HS-5 (cell line): ENCODE measurements at places on chromosomes 16 and 17.

DNA sequence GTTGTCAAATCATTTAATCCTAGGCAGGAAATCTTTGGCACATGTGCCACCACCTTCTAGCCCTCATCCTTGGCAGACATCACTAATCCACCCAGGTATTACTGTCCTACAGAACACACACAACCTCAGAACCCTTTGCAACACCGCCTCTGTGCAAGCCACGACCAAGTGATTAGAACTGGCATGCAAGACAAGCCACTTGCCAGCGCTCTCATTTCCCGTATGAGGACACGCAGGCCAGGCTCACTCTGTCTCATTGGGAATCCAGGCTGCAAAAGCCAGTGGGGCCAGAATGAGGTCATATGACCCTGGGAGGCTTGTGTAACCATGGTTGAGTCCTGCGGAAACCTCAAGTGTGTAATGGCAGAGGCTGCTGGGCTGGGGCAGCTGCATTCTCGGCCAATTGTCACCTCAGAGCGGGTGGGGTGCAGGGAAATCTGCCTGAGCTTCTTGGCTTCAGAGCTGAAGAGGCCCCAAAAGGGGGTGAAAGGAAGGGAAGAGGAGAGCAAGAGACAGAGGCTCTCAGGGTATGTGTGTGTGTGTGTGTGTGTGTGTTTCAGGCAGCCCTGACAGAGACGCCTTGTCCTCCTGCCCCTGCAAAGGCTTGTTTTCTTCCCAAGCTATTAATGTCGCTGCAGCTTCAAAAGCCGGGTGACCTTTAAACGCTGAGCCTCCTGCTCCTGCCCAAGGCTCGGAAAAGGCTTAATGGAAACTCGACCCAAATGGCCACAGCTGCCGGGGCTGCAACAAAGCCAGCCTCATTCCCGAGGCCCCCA lies 43.2 kb upstream of the MRPS23 start:
- DNase-seq: peak; percentile 97

DNA sequence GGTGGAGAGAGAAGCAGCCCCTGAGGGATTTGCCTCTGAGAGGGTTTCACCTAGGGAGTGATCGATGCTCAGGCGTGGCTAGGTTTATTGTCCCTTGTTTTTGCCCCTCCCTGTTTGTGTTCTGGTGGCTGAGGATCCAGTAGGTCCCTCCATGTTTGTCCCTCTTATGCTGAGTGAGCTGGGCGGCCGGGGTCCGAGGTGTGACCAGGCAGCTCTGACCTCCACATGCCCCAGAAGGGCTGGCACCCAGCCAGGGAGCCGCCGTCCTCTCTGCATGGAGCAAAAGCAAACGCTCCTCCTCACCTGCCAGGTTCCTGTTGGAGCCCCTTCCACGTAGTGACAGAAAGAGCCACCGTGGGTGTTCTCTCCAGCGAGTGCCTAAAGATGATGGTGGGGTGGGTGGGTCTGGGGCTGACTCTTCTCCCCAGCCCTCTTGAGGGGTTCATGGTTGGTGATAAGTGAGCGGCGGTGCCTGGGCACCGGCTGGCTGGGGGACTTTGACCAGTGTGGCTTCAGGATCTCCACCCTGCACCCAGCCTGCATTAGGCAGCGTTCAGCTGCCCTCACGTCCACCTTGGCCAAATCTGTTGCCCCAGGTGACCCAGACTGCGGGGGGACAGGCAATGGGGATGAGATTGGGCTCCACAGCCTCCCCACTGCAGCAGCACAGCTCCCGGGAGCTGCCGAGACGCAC lies 14.1 kb upstream of the NUDT16L1 start:
- no peak for DNase-seq

- DNase-seq: no peak
Observed at GRCh38 chr16:74846714-74847113, 72.1 kb upstream of the FA2H start.

GRCh38 chr16:11248133-11248532 lies 7.9 kb downstream of the SOCS1 start:
- DNase-seq: no peak

GRCh38 chr17:45429339-45430005 lies 3.2 kb downstream of the ARHGAP27 start:
- DNase-seq: no peak

- no peak for DNase-seq
Observed at GRCh38 chr16:4106516-4106915, 9.7 kb downstream of the ADCY9 start.

DNA sequence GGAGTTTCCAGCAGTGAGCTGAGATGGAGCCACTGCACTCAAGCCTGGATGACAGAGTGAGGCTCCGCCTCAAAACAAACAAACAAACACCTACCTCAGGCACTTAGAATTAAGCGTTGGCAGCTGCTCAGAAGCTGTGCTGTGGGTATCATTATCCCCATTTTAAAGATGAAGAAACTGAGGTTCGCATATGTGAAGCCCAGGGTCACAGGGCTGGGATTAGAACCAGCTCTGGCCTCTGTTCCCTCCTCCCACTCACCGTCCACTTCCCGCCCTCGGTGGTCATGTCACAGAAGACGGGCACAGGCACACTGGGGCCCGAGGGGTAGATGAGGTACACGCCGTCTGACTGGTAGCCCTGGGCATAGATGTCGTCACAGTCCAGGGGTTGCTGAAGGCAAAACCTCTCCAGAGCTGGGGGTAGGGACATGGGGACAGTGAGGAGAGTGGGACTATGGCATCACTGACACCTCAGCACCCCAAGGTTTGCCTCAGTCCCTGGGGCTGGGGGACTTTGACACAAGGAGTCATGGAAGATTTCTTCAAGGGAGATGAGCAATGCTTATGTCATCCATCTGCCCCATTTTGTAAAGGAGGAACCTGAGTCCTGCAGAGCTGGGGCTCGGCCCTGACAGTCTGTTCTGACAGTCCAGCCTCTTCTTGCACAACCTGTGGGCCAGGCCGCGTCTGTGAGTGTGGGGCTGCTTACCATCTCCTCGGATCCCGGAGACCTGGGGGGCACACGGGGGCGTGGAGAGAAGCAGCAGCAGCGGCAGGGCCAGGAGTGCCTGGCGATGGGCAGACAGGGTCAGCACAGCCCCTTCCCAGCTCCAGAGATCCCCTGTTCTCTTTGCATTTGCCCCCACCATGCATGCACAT lies 700 bp downstream of the MFAP4 start:
- peak; percentile 76 for DNase-seq

DNA sequence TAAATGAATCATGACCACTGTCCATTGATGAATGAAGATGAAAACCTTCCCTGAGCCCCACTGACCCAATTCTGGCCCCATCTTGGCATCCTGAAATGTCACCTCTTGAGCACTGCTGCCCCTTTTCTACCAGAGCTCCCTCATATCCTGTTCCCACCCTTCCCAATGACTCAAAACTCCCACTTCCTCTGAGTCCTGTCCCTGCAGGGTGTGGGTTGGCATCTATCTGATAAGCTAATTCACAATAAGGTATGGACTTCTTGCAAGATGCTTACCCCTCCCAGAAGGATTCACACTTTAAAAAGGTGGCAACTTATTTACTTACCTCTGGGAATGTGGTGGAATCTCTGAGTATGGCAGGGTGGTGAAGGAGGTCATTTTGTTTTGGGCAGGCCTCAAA lies 13.3 kb upstream of the CSNK2A2 start:
- DNase-seq: no peak

DNA sequence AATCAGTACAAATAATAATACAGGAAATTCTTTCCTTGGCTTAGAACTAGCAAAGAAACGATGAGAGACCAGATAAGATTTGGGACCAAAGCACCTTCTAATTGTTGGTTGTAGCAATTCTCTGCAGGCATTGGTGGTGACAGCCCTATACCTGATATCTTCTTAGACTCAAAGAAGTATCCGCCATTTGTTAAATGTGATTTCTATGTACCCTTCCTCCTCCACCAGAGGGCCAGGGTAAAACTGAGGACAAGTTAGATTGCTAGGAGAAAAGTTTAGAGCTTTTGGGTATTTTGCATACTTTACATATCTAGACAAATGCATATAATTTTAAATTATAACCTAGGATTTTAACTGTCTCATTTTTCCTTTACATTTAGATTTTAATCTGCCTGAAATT lies 304.3 kb downstream of the HS3ST4 start:
- no peak for DNase-seq

GRCh38 chr16:47016700-47017133 lies 43.2 kb upstream of the DNAJA2 start:
- DNase-seq: no peak

DNA sequence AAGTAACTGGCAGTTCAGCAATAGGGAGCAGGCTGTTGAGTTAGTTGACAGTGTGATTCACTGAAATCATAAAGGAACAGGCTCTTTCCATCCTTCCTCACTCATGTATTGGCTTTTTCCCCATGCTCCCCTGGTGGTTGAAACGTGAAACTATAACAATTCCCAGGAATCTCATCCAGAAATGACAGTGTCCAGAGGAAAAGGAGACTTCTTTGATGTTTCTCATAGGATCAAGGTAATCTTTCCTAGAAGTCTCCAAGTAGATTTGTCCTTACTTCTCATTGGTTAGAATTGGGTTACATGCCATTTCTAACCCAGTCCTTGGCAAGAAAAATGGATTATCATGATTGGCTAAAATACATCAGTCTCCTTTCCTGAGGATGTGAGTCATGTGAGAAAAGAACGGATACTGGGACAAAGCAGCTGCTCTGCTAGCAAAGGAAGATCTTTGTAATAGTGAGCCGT lies 14.4 kb downstream of the TTC19 start:
- DNase-seq: peak; percentile 60

GRCh38 chr17:66406701-66407644 lies 104.6 kb downstream of the PRKCA start:
- DNase-seq: no peak

DNA sequence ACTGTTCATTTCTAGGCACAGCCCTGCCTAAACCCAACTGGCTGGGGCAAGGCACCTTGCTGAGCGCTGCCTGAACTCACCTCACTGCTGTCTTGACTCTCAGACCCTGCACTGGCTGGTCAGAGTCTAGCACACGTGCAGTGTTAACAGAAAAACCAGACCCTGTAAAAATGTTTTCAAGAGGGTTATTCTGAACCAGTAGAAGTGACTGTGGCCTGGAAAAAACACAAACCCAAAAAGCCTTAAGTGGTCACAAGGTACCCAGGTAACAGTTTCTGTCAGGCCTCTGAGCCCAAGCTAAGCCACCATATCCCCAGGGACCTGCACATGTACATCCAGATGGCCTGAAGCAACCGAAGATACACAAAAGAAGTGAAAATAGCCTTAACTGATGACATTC lies 6.1 kb upstream of the EIF4A3 start:
- DNase-seq: no peak

DNA sequence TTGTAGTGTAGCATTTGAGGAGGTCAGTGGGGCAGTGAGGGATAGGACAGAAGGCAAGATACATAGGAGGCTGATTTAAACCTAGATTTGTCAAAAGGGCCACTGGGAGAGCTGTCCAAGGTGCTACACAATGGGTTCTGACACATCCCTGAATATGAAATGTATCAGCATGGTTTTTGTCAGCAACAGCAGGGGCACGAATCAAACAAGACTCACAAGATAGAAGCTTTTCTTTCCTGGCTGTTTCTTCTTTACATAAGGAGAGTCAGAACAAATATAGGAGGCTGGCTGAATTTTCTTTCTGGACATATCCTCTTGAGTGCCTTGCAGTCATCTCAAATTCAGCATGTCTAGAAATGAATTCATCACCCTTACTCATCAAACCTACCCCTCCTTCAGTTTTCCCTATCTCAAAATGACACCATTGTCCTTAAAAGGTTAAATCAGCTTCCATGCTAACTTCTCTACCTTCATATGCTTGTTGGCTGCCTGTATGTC lies 130.5 kb downstream of the NPIPB5 start:
- no peak for DNase-seq
